ENCODE measurements at places on chromosomes 11 and 22. TPM values are rescaled to one million over a fixed set of nuclear protein-coding genes. Genes with fewer than 3 reads are reported as not detected.

ZP1 gene
- 1.9 TPM for polyA plus RNA-seq

PATE4 gene
- polyA plus RNA-seq = not detected

KCNQ1OT1 gene
- 3.1 TPM for polyA plus RNA-seq

ARHGAP20 gene
- 0.35 TPM for polyA plus RNA-seq

C1QTNF6 gene
- polyA plus RNA-seq = 6.4 TPM

MS4A12 gene
- not detected for polyA plus RNA-seq

POU2AF1 gene
- polyA plus RNA-seq = not detected

TRIM22 gene
- polyA plus RNA-seq = 0.32 TPM

Measured in cardiac muscle cell (in vitro differentiated cells and primary cell).